ENCODE measurements at places on chromosomes 13 and 19.
A peak's percentile ranks its signal among the peaks of the same experiment; 100 is the strongest.

DNA sequence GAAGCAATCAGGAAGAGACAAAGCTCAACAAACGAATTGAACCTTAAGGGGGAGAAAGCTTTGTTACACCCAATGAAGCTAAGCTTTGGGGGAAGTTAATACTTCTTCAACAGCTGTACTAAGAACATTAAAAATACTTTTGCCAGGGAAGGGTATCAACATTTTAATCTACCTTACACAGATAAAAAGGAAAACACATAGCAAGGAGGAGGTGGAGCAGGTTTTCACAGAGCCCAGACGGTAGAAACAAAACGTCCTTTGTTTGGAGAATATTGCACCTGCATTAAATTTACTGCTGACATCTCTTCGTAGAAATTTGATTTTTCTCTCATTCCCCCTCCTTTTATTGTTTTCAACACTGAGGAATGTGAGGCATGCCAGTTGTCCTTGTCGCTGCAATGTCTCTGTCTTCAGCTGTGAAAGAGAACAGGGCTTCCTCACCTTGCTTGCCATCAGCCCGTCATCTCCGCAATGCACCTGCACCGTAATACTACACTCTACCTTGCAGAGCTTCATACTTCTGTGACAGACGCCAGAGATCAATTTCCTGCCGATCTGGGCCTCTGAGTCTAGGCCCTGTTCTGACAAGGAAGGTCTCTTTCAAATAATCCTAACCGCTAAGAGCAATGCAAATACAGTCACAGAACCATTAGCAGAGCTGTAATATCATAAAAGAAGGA, 270.8 kb downstream of the SPRY2 start:
- H3K27me3 ChIP-seq = no peaks in the 10 kb centered on the region
- no peak overlapping the region for H3K27ac ChIP-seq
- H3K36me3 ChIP-seq = no peaks in the 10 kb centered on the region
- peak; percentile 4 for DNase-seq
- peaks cover 11% of the 10 kb centered on the region for H3K4me1 ChIP-seq

DNA sequence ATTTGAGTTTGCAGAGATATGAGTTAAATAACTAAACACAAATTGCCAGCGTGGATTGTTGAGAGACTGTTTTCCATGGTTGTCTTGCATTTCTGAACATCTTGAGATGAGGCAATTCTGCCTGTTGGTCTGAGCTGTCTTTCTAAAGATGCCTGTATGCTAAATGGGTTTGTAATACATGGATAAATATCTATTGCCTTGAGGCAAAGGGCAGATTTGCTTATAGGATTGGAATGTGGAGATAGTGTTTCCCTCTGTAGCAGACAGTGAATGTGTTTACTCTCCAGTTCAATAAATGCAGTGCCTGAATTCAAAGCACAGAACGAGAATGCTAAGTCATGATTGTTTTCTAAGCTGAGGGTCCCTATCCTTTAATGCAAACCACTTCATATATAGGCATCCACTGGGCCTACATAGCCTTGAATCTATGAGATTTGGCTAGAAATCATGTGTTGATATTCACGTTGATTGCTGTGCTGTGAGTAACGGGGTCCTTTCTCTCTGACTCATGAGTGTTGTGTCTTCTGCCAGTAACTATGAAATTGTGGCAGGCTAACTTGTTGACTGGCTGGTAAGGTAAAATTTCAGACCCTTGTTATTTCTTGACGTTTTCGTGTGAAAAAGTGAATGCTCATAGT, 2554.8 kb downstream of the PCDH9 start:
- H3K36me3 ChIP-seq = no peaks in the 10 kb centered on the region
- H3K27me3 ChIP-seq = no peaks in the 10 kb centered on the region
- no peak for DNase-seq
- no peak overlapping the region for H3K27ac ChIP-seq
- H3K4me3 ChIP-seq = no peak overlapping the region
- no peaks in the 10 kb centered on the region for H3K4me1 ChIP-seq

DNA sequence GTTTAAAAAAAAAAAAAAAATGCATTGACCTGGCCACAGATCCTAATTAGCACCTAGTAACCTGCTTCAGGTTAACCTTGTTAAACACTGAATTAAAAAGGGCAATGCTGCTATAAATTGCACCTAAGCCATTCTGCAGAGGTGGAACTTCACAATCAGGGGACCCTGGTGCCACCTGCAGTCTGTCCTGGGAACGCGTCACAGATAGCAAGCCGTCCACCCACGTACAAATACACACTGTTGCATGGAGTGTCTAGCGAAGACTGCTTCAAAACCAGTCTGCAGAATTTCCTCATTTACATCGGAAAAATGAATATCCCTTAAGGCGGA, 169.3 kb downstream of the COL4A1 start:
- H3K4me1 ChIP-seq = peaks cover 52% of the 10 kb centered on the region
- H3K4me3 ChIP-seq = peak overlapping the region; percentile 61
- peak; percentile 43 for DNase-seq

DNA sequence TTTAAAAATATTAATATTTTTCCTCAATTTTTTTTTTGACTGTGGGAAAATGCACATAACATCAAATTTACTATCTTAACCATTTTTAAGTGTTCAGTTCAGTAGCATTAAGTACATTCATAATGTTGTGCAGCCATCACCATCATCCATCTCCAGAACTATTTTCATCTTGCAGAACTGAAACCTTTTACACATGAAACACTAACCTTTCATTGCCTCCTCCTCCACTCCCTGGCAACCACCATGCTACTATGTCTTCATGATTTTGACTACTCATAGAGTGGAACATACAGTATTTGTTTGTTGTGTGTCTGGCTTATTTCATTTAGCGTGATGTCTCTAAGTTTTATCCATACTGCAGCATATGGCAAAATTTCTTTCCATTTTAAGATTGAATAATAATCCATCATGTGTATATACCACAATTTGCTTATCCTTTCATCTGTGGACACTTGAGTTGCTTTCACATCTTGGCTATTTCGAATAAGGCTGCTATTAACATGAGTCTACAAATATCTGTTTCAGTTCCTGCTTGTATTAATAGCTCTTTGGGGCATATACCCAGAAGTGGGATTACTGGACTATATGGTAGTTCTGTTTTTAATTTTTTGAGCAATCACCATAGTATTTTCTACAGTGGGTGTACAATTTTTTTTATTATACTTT, 376.4 kb downstream of the MTUS2 start:
- no peaks in the 10 kb centered on the region for H3K4me1 ChIP-seq
- H3K4me3 ChIP-seq = no peak overlapping the region
- H3K27ac ChIP-seq = no peak overlapping the region
- H3K27me3 ChIP-seq = no peaks in the 10 kb centered on the region
- H3K36me3 ChIP-seq = no peaks in the 10 kb centered on the region

- H3K4me1 ChIP-seq = peaks cover 25% of the 10 kb centered on the region
- H3K36me3 ChIP-seq = no peaks in the 10 kb centered on the region
- no peak for DNase-seq
These were observed 30.5 kb downstream of the CERS4 start for GRCh38 chr19:8239528-8240273.

DNA sequence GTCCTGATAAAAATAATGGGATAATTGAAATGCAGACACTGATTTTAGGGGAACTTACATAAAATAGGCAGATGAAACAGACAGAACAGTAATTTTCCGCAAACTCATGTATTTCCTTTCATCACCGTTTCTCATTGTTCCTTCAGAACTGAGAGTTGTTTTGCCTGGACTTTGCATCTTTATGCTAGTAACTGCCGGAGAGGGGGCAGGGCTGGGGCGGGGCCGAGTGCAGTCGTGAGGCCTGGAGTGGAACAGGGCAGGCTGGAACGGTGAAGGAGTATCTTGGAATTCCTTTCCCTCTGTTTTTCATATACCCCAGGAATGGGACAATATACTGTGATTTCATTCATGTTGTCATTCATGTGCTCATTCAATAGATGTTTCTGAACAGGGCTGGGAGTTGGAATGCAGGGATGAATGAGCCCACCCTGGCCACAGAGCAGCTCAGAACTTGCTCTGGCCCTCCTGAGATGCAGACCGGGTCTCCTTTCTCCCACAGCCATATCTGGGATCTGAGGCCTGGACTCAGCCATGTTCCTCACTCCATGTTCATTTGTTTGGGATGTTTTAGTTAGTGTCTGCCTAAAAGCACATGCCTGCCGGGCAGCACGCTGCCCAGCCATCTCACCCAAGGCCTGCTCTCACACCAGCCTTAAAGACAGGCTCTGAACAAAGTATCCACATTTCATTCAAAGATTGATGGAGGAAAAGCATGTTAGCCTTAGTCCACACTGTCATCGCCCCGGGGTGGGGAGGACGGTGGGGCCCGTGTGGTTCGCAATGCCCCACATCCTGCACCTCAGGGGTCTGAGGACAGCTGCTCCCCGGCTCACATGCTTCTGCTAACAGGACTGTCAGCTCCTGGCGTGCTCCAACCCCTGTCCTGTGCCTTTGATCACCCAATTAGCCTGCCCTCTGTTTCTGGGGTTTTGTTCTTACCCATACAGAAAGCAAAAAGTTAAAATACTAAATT, 92.9 kb downstream of the SOX1 start:
- no peaks in the 10 kb centered on the region for H3K36me3 ChIP-seq
- H3K4me3 ChIP-seq = no peak overlapping the region
- no peak for DNase-seq
- no peaks in the 10 kb centered on the region for H3K27me3 ChIP-seq
- H3K27ac ChIP-seq = peak overlapping the region; percentile 99

DNA sequence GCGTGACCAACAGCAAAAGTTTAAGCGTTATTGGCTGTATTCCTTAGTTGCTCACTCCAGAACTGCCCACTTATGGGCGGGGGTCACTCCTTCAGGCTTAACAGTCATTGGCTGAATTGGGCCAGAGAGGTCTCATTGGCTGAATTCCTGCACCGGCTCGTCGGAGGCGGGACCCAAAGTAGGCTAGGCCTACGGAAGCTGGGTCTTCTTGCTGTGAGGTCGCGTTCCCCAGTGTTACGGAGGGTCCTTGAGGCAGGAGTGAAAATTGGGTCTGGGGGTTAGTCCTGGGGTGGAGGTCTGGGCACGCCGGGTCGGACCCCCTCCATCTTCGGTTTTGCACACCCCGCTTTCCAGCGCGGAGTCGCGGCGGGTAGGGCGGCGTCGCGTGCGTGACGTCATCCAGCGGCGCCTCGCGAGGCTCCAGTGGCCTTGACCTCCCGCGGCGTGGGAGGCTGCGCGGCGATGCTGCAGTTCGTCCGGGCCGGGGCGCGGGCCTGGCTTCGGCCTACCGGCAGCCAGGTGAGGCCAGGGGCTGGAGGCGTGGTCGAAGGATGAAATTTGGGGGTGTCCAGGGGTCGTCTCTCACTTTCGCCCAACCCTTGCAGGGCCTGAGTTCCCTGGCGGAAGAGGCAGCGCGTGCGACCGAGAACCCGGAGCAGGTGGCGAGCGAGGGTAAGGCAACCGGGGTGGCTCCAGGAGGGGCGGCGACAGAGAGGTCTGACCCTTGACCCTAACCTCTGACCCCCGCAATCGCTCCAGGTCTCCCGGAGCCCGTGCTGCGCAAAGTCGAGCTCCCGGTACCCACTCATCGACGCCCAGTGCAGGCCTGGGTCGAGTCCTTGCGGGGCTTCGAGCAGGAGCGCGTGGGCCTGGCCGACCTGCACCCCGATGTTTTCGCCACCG, at the start of gene MRPL4:
Gene MRPL4 (plus strand): TSS at position 423 of the 903 bp plus-strand sequence. CDS start 40 bp downstream, at position 463.
- no peak within 1 kb of the TSS for H3K27ac ChIP-seq
- DNase-seq = peak; percentile 98
- no peaks in the 10 kb centered on the region for H3K36me3 ChIP-seq
- no peaks in the 10 kb centered on the region for H3K27me3 ChIP-seq
- peak within 1 kb of the TSS; percentile 89 for H3K4me3 ChIP-seq

DNA sequence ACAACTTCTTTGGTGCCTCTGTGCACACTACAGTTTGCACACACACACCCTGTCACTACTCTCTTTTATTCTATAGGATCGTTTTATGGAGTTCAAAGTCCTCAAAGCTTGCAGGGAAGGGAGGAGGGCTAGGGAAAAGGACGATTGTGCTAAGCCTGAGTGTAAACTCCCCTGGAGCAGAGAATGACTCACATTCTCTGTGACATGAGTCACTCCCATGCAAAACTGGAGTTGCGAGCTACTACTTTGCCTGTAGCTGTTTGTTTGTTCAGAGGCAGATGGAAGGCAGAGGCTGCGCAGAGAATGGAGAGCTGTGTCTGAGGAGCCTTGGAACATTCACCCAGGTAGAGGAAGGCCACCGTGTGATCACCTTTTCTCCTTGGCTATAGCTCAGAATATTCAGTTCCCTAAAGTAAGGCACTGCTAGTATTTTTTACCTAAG, 80.5 kb upstream of the MBNL2 start:
- H3K36me3 ChIP-seq = no peaks in the 10 kb centered on the region
- no peak overlapping the region for H3K4me3 ChIP-seq
- H3K27ac ChIP-seq = no peak overlapping the region
- DNase-seq = peak; percentile 26
- no peaks in the 10 kb centered on the region for H3K4me1 ChIP-seq

GRCh38 chr13:67043901-67044300, 186.2 kb downstream of the PCDH9 start:
- H3K27ac ChIP-seq = no peak overlapping the region
- H3K36me3 ChIP-seq = no peaks in the 10 kb centered on the region
- H3K27me3 ChIP-seq = no peaks in the 10 kb centered on the region
- H3K4me1 ChIP-seq = no peaks in the 10 kb centered on the region

DNA sequence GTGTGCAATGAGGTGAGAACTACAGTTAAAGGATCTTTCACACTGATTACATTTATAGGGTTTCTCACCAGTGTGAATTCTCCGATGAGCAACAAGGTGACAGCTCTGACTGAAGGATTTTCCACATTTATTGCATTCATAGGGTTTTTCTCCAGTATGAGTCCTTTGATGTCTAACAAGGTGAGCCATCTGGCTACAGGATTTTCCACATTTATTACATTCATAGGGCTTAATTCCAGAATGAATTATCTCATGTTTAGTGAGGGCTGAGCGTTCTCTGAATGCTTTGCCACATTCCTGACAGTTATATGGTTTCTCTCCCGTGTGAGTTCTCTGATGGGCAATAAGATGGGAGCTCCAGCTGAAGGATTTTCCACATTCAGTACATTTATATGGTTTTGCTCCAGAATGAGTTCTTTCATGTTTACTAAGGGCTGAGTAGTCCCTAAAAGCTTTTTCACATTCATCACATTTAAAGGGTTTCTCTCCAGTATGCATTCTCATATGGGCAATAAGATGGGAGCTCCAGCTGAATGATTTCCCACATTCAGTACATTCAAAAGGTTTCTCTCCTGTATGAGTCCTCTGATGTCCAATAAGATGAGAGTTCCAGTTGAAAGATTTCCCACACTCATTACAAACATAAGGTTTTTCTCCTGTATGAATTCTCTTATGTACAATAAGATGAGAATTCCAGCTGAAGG, 4.4 kb upstream of the C19orf18 start:
- H3K36me3 ChIP-seq = peaks cover 76% of the 10 kb centered on the region
- H3K27me3 ChIP-seq = no peaks in the 10 kb centered on the region
- no peaks in the 10 kb centered on the region for H3K4me1 ChIP-seq
- no peak overlapping the region for H3K27ac ChIP-seq

- H3K4me3 ChIP-seq = no peak overlapping the region
- H3K36me3 ChIP-seq = peaks cover 23% of the 10 kb centered on the region
- H3K27ac ChIP-seq = no peak overlapping the region
- H3K4me1 ChIP-seq = no peaks in the 10 kb centered on the region
These were observed 3.8 kb downstream of the ZNF792 start for GRCh38 chr19:34960103-34960805.

- H3K4me3 ChIP-seq = no peak overlapping the region
- H3K27ac ChIP-seq = no peak overlapping the region
- no peak for DNase-seq
These were observed 6.3 kb downstream of the TBCB start for GRCh38 chr19:36121486-36122124.
